Stimulated activated CD8-positive, alpha-beta memory T cell treated with anti-CD3 and anti-CD28 coated beads, Interleukin-15, amount 100 ng/mL, for 24 hours (primary cell): ENCODE measurements at places on chromosomes 3 and 15.

DNA sequence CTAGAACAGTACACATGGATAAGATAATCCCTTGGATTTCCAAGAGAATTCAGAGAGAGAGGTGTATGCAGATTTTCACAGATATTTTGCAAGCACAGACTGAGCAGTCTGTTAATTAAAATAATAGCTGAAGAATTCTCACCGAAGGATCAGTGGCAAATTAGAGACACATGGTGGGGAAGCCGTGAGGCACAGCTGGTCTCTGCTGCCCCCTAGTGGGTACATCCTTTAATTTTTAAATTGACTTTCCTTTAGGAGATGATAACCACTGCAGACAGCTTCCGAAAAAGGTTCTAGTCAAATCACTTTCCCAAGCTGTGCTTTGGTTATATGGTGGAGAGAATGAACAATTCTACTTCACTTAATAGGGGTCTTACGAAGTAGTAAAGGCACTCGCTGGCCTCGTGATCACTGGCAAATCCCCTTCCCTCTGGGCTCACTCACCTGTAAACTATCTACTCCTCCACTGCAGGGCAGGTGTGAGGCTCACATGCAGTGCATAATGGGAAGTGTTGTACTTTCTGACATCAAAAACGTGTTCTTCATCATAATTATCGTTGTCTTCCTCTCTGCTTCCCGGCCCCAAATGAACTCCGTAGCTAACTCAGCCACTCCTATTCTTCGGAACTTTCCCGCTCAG lies 19.5 kb downstream of the MESD start:
- DNase-seq, result no peak

- no peak for DNase-seq
These were observed 7.0 kb upstream of the CTSH start for GRCh38 chr15:78951841-78952238.

DNA sequence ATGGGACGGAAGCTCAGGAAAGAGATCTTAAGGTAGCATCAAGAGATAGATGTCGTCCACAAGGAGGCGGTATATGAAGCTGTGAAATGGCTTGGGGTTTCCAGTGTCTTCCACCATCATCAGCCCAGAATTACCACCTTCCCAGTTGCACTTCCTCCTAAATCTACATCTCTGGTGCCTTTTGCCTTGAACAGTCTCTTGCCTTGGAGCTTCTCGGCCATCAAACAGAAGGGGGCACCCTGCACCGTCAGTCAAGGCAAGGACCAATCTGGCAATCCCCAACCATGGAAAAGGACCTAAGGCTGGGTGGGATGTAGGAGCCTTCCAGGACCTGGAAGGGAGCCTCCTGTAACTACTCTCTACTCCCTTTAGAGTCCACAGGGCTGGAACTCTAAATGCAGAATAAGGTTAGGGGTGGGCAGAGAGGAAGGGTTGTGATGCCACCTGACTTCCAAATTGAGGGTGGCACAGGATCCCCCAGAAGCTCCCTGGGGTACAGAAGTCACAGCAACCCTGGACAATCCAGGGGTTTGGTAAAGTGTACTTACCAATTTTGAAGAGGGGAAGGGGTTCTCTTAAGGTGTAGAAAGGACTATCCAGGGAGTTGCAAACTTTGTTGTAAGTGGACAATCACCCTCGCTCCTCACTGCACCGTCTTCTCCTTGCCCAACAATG lies 1.0 kb upstream of the RYR3 start:
- DNase-seq, result no peak

- DNase-seq, result no peak
These were observed 6.3 kb downstream of the CAV3 start for GRCh38 chr3:8739757-8740504.

DNA sequence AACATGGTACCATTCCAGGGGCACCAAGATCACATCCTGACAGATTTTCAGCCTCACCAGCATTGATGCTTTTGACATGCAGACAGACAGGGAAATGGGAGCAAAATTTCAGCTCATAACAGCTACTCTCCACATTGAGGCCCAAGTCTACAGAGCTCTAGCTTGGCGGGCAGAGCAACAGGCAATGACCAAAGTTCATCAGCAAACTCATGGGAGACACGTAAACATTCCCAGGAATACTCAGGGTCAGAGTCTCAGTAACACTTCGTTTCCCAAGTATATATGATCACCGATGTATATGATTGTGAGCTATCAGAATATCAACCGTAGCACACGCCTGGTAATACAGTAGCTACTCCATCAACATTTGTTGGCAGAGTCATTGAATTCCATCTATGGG lies 59.2 kb upstream of the SLC24A5 start:
- DNase-seq, result no peak

- DNase-seq, result no peak
These were observed 163.4 kb upstream of the NUDT16 start for GRCh38 chr3:131218196-131218595.

DNA sequence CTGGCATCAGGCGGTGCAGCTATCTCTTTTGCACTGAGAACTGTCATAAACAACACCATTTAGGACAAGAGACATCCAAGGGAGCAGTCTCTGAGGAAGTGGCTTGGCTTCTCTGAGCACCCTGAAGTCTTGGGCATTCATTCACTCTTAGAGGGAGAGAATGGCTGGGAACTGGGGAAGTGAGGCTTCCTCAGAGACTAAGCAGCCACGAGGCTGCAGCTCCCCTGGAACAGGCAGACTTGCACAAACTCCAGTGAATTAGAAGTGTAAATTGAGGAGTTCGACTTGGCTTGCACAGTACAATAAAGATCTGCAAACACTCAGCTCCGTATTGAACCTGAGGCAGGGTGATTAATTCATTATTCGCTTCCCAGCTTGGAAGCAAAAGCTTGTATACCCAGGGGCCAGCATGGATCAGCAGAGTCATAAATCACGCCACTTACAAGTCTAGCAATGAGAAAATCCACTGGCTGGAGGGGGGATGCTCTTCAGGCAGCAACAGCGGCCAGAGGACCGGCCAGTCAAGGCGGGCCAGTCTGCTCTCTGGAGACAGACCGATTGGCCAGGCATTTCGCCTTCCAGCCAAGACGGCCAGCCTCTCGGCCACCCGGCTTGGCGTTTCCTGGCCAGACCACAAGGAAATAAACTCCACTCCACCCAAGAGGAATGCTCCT lies 118.8 kb upstream of the ADPGK start:
- no peak for DNase-seq

DNA sequence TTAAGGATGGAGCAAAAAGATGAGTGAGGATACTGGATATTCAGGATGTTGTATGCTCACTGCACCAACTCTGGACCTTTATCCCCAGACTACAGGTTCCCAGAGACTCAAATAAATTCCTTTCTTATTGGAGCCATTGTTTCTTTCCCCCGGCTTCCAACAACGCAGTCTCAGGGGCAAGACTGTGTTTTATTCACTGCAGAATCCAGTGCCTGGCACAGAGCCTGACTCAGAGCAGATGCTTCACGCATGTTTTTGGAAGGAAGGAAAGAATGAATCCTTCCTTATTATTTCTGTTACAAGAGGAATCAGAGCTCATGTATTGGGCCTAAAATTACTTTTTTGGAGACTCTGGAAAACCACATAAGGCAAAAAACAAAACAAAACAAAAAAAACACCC lies 96.0 kb upstream of the VGLL4 start:
- DNase-seq, result no peak

- no peak for DNase-seq
These were observed 420 bp downstream of the KCNH8 start for GRCh38 chr3:19148768-19149091.

GRCh38 chr3:114332342-114333179 lies 38.7 kb downstream of the TIGIT start:
- no peak for DNase-seq

GRCh38 chr3:171809611-171809860 lies 747 bp downstream of the PLD1 start:
- no peak for DNase-seq

DNA sequence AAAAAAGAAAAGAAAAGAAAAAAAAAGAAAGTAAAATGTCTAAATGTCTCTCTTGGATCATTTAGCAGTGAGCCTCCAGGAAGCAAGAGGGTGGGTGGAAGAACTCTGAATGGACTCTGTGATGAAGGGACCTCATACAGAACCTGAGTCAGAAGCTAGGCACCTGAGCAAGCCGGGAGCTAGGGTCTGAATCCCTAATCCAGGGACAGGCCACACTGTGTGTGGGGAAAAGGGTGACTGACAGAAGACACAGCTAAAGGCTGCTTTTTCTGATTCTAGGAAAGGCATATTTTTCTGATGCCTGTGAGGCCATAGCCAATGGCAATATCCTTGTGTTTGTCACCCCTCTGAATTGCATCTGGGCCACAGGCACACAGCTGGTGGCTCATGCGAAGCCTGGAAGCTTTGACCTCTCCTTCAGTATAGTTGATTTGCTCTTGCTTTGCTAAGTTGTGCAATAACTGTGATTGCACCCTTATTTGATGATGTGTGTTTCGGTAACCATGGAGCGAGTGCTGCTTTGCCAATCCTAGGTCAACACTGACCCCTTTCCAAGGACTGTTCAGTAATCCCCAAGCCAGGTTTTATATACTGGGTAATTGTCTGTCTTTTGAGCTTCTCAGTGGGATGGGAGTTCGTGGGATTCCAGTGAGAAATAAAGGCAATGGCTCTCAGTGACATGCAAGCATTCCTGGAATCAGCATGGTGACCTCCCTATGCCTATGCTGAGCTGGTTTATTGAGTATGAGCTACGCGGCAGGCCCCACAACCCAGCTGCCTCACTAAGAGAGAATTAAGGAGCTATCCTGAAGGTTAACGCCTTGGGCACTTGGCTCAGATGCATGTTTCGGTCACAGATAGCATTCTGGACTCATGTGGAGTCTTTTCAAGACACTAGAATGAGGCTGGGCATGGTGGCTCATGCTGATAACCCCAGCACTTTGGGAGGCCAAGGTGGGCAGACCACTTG lies 49.0 kb upstream of the OSBPL11 start:
- DNase-seq, result no peak

GRCh38 chr3:128351546-128351945 lies 115.1 kb downstream of the DNAJB8 start:
- DNase-seq, result no peak

DNA sequence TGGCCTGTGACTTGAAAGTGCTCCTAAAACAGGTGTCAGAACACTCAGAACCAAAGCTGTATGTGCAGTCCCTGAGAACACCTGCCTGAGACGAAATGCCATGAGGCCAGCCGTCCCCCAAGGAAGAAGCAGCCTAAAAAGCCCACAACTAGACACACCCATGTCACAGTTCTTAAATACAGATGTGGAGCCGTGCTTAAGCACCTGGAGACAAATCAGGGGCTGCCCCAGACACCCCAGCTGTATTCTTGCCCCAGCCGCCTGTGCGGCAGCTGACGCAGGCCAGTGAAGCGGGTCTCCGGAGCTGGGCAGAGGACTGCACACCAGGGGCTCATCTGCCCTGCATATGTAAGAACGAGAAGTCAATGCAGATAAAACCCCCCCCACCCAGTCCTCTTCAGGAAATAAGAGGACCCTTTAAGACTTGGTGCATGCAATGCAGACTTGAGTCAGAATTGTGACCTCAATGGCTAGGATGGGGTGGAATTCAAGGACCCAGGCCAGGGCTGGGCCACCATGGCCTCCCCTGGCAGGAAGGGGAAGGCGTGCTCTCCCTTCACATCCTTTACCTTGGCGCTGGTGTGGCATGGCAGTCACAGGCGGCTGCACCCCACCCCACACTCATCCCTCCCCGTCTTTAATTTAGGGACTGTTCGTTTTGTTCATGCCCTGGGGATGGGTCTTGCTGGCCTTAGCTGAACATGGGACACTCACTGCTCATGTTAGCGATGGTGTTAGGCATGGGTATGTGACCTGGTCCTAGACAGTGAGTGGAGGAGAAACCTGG lies 27.7 kb upstream of the PLXNA1 start:
- DNase-seq, result no peak

- DNase-seq, result no peak
These were observed 277.7 kb downstream of the EDEM1 start for GRCh38 chr3:5465183-5465582.

- DNase-seq, result no peak
These were observed 1.6 kb downstream of the FBN1 start for GRCh38 chr15:48643776-48644466.

DNA sequence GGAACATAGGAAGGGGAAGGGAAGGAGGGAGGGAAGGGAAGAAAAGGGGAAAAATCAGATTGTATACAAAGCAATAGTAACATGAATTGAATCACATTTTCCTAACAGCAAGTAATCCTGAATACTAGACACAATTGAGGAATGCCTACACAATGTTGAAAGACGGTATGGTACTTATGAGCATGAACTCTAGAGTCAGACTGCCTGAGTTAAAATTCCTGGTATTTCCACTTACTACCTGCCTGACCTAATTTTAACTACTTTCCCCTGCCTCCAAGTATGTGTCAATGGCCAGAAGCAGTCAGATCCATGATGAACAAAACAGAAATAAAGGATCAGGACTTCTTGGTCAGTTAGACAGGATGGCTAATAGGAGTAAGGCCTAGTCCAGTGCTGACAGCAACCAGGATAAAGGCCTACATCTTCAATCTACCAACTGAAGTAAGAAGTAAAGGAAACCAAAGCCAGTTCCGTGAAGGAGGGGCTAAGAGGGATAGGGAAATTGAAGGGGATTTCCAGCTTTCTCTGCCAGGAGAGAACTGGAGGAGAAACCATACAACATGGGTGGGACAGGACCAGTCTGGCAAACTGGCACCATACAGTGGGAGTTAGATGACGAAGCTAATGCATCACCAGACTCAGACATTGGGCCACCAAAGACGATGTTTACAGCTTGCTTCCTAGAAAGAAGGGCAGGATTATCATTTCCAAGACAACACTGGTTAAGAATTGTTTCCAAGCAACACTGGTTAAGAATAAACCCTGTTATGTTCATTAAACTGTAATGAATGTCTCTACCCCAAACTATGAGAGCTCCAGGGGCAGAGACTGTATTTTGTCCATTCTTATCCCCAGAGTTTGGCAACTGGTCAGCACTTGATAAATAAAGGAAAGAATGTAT lies 151.6 kb upstream of the UBE2E2 start:
- DNase-seq, result no peak

DNA sequence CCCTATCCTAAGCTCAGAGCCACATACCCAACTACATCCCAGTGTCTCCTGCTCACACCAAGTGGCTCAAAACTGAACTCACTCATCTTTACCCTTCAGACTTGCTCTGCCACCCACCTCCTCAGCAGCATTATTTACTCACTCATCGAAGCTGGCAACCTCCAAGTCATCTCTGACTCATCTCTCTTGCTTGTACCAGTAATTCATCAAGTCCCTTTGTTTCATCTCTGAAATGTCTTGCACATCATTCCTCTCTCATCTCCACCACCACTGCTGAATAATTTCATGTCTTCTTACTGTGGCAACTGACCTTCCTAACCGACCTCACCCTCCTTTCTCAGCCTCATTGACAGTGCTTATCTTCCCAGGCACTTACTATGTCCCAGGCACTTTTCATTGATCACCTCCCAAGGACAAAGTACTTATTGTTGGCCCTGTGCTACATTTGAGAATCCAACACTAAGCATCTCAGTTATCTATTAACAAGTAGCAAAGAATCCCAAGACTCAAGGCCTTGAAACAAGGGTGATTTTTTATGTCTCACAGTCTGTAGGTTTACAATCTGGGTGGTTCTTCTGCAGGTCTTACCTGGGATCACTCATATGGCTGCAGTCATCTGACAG lies 82.0 kb downstream of the MRPL46 start:
- no peak for DNase-seq
